ENCODE measurements at places on chromosomes 7 and 10.

- DNase-seq: peak; percentile 17
Observed at GRCh38 chr10:16770670-16771069, 46.6 kb downstream of the RSU1 start.

DNA sequence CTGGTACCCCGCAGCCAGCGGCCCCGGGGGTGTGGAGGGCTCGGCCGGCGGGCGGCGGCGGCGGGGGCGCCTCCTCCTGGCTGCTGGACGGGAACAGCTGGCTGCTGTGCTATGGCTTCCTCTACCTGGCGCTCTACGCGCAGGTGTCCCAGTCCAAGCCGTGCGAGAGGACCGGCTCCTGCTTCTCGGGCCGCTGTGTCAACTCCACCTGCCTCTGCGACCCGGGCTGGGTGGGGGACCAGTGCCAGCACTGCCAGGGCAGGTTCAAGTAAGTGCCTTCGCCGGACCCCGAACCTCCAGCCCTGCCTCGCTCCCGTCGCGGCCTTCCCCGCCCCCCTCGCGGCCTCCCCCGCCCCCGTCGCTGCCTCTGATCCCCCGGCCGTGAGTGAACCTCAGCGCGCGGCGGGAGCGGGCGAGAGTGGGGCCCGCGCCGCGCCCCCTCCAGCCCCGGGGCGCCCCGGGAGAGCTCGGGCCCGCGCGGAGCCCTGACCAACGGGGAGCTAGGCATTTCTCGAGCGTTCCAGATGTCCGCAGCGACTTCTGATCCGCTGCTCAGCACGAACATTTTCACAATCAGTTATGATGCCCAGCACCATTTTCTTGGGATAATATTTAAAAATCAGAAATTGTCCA lies 727 bp downstream of the ATRNL1 start:
- no peak for DNase-seq

GRCh38 chr7:134548877-134549276 lies at the start of gene AKR1B15:
TSS of gene AKR1B15 (plus strand) at chr7:134549110. CDS start at chr7:134564620, 15,510 bp downstream.
- DNase-seq: no peak

DNA sequence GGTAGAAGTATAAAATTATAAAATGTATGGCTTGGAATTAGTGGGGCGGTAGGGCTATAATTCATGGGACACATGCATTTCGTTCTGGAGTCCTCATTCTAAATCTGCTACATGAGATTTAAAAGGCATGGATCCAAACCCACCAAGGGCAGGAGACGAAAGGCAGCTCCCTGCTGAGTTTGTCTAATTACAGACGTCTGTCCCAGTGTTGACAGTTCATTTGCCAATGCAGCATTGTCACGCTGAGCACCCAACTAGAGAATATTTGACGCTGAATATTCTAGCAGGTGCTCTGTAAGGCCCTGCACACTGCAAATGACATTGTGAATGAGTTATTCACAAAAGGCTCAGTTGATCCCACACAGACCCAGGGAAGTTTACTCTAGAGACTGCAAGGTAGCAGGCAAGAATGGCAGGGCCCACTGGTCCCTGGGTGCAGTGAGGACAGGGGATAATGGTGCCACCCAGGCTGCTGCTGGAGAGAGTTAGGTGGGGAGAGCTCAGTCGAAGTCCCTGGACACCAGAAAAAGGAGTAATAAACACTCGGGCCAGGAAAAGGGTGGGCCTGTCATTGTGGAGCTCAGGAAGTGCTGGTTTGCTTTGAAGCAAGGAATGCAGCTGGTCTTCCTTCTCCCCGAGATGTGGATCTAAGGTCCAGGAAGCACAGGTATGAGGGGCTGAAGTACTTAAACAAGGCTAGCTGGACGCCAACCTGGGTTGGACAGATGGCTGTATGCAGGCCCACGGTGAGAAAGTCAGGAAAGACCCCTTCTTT lies 75.0 kb upstream of the JCAD start:
- no peak for DNase-seq

DNA sequence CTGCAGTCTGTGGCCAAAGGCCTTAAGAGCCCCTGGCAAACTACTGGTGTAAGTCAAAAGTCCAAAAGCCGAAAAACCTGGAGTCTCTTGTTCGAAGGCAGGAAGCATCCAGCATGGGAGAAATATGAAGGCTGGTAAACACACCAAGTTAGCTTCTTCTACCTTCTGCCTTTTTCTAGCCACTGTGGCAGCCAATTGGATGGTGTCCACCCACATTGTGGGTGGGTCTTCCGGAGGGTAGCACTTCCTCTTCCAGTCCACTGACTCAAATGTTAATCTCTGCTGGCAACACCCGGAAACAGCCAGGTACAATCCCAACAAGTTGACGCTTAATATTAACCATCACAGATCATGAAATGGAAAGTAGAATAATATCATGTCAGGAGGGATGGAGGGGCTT lies 827.6 kb downstream of the SORCS1 start:
- no peak for DNase-seq

GRCh38 chr10:74377476-74377875 lies 226.5 kb downstream of the ADK start:
- no peak for DNase-seq

DNA sequence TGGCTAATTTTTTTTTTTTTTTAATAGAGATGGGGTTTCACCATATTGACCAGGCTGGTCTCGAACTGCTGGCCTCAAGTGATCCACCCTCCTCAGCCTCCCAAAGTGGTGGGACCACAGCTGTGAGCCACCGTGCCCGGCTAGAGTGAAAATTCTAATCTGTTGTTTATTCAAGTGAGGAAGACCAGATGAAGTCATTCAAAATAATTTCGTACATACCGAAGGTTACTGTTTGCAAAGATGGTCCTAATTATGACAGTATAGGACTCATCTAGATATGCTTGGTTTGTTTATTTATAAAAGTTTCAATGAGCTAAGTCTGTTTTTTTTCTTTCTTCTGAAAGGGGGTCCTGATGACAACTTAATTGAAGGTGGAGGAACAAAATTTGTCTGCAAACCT lies 376.8 kb downstream of the EXOC4 start:
- DNase-seq: no peak

DNA sequence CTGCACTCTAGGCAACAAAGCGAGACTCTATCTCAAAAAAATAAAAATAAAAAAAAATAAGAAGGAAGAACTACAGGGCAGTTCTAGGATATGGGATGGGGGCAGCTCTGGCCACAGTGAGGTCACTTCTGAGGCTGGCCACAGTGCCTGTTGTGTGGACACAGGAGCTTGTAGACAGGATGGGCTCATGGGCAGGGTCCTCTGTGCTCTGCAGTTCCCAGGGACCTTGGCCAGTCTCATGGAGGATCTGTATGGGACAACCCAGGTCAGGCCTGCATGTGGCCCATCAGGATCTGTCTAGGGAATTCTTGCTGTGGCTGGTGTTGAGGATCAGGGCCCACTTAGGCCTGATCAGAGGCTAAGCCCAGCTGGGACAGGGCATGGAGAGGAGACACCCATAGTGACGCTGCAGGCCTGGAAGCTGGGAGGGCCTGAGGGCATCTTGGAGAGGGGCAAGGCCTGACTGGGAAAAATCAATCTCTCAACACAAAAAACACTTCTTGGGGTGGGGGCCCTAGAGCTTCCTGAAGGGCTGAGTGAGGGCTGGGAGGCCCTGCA lies 19.4 kb upstream of the PAX2 start:
- DNase-seq: no peak

GRCh38 chr10:92567952-92568600 lies 5.8 kb downstream of the IDE start:
- no peak for DNase-seq

DNA sequence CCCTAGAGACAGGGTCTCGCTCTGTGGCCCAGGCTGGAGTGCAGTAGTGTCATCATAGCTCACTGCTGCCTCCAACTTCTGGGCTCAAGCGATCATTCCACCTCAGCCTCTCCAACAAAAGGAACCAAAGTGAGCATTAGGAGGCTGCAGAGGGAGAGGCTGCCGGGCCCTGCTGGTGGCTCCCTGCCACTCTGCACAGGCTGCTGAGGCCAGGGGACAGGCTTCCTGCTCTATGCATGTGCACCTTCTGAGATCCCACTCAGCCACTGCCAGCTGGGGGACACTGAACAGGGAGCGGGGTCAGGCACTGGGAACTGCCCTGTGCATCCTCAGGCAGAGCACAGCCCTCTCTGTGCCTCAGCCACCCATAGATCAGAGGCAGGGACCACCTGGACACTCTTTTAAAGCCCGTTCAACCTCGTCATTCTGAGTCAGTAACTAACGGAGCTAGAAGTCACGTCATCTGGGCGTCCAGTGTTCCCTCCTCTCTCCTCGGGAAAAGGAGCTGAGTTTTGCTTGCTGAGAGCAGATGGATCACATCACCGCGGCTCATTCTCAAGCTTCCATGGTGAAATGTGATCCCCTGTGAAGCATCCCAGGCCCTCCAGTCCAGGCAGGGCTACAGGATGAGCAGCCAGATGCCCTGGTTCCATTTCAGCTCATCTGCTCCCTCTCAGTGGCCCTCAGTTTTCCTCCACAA lies 109.6 kb downstream of the MYL10 start:
- no peak for DNase-seq

GRCh38 chr10:99328579-99329303 lies 415 bp upstream of the CNNM1 start:
- no peak for DNase-seq

- no peak for DNase-seq
Observed at GRCh38 chr7:102323914-102324195, 32.4 kb downstream of the SPDYE6 start.

DNA sequence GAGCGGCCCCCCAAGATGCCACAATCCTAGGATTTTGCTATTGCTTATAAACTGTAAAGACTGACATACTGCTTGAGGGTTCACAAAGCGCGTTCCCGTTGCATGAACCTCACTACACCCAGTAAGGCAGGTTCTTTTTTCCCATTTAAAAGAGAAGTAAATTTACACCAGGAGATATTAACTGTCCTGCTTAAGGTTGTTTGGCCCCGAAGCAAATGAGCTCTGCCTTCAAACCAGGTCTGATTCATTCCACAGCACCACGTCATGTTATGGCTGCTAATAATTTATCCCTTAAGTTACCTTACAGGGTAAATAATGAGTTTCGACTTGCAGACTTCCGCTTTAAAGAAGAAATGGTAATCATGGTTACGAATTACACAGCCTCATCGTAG lies 559 bp upstream of the FKBP14 start:
- no peak for DNase-seq

GRCh38 chr7:11613292-11613930 lies 218.6 kb downstream of the THSD7A start:
- DNase-seq: no peak

GRCh38 chr7:47807126-47807525 lies 141.1 kb downstream of the PKD1L1 start:
- no peak for DNase-seq

DNA sequence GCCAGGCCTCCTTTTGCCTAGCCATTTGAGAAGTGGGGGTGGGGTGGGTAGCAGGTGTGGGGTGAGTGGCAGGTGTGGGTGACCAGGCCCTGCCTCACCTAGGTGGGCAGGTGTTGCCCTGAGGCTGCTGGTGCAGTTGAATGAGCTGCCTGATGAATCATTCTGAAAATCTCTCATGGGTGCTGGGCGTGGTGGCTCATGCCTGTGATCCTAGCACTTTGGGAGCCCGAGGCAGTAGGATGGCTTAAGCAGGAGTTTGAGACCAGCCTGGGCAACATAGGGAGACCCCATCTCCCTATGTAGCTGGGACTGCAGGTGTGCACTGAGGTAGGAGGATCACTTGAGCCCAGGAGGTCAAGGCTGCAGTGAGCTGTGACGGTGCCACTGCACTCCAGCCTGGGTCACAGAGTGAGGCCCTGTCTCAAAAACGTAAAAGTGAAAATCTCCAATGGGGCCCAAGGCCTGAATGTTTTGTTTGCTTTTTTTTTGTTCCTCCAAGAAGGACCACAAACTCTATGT lies 17.7 kb downstream of the TSPAN14 start:
- DNase-seq: no peak

GRCh38 chr10:125265579-125265955 lies 105.2 kb upstream of the CTBP2 start:
- no peak for DNase-seq

DNA sequence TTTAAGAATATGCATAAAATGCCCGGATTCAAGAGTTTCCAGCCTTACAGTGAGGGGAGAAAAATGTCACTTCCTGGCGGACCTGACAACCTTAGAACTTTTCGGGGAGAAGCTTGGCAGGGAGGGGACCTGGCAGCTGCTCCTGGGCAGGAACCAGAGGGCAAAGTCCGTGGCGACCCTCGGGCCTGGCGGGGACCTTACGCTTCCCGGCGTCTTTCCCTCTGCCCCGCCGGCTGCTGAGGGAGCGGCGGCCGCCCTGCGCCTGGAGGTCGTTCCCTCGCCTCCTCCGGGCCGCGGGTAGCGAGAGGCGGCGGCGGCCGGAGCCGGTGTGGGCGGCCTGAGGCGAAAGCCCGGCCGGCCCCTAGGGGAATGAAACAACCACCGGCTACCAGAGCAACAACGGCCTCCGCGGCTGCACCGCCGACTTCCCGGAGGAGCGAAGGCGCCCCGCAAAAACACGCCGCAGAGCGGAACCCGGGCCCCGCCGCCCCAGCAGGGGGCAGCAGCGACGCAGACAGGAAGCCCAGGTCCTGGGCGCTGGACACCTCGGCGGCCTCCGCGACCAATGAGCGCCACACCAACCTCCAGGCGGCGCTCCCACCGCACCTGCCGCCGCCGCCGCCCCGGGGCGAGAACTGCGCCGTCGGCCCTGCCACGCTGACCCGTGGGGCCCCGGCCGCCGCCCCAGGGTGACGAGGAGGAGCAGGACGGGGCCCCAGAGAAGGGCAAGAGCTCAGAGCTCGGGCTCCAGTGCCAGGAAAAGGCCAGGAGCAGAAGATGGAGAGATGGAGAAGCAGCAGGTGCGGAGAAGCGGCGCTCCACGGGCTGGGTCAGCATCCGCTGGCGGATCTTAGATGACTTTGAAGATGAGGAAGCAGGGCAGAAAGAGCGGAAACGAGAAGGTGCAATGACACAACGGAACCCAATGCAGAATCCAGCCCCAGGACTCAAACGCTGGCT lies 10.5 kb upstream of the ACSM6 start:
- peak; percentile 21 for DNase-seq

DNA sequence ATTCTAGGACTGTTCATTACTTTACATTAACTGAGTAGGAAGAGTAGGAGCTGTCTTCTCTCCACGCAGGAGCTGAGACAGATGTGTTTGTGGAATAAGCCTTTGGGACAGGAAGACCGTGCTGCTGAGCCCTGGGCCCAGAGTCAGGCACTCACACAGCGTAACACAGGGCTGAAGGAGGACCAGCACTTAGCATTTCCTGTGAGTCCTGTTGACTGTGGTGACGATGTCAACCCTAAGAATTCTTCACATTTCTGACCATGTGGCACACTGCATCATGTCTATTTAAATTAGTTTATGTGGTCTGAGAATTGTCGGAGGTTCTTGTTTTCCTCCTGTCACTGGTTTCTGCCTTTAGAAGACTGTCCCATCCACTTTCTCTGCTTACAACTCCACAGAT lies 117.2 kb downstream of the PIP4K2A start:
- no peak for DNase-seq
